ENCODE measurements at places on chromosomes 7 and 10.
A peak's percentile ranks its signal among the peaks of the same experiment; 100 is the strongest.

GRCh38 chr10:95290461-95291364 lies at the start of gene PDLIM1:
PDLIM1 (minus strand) TSS chr10:95291003; CDS start chr10:95290915, 88 bp downstream.
- DNase-seq: peak; percentile 39

- no peak for DNase-seq
Observed at GRCh38 chr10:60212195-60212594, 177.5 kb downstream of the ANK3 start.

GRCh38 chr7:66974986-66975590 lies 20.3 kb downstream of the SBDS start:
- no peak for DNase-seq

GRCh38 chr10:124345521-124345920 lies 73.2 kb downstream of the OAT start:
- no peak for DNase-seq

GRCh38 chr10:36109399-36110023 lies 467.4 kb upstream of the FZD8 start:
- no peak for DNase-seq

DNA sequence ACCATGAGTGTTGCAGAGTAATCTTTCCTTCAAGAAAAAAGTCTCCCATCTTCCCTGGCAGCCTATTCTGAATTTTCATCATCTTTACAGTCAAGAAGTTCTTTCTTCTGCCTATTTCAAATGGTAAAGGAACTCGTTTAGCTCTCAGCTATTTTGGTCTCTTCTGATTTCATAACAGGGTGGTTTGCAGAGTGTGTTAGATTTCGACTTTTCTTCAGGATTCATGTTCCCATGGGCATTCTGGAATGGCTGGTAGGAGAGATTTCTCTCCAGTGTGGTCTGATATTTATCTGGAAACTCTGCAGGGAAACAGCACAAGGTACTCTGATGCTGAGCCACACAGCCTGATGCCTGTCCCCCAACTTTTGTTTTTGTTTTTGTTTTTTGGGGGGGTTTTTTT lies 111.1 kb upstream of the FAM171A1 start:
- no peak for DNase-seq

DNA sequence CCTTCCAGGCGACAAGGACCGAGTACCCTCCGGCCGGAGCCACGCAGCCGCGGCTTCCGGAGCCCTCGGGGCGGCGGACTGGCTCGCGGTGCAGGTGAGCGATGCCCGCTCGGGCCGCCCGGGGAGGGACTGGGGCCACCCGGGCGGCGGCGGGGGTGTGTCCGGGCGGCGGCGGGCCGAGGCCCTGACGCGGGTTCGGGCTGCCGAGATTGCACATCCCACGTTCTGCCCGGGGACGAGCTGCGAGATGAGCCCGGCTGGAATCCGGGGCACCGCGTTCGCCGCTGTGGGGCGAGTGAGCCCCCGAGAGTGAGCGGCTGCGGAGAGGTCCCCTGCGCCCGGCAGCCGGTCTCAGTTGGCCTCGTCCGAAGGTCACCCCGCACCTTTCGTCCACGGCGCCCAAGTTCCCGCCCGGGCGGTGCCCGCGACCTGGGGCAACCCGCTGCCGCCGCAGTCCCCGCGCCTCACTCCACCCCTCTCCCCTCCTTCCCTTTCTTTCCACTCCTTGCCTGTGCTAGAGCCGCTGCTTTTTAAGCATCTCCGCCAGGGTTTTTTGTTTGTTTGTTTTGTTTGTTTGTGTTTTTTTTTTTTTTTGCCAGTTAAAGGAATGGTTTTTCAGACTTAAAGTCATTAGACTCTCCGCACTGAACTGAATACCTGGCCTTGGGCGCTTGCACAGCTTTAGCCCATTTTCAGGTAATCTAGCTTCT lies 515 bp downstream of the RALA start:
- no peak for DNase-seq

- DNase-seq: no peak
Observed at GRCh38 chr10:114445332-114445731, 41.0 kb upstream of the AFAP1L2 start.

DNA sequence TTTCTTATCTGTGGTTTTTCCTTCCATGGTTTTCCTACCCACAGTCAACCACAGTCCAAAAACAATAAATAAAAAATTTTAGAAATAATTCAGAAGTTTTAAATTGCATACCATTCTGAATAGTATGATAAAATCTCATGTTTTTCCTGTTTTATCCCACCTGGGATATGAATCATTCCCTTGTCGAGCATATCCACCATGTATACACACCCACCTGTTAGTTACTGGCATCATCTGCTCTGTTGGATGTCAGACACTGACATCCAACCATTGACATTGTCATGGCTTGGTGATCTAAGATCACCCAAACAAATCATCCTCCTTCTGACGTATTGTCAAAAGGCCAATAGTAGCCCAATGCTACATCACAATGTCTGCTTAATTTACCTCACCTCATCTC lies 749.8 kb downstream of the TNS3 start:
- DNase-seq: no peak

- DNase-seq: no peak
Observed at GRCh38 chr10:111707076-111707475, 476.5 kb downstream of the GPAM start.

DNA sequence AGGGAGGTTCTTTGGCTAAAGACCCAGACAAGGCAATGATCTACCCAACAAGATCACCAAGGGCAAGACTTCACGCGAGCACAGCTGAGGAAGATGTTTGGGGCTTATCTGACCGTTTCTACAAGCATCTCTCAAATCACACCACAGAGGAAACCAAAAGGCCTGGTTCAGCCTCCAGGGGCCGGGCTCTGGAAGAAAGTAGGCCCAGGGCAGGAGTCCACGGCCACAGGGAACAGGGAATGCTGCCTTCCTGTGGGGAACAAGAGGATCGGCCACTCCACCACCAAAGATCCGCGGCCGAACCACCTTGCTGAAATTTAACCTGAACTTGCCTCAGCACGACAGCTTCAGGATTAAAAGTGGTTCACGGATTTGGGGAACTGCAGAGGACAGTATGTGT lies 332.5 kb downstream of the PTPRN2 start:
- DNase-seq: no peak

GRCh38 chr10:15141136-15142054 lies 27.1 kb downstream of the NMT2 start:
- no peak for DNase-seq

GRCh38 chr7:24548390-24548789 lies 24.9 kb upstream of the PALS2 start:
- no peak for DNase-seq

Measured in CMK (cell line).